ENCODE measurements at places on chromosomes 16 and 17.

GRCh38 chr17:34377078-34377823 is 14.2 kb upstream of the CCL1 start:
- no peak for DNase-seq

- no peak for DNase-seq
Observed at GRCh38 chr16:12788758-12789157, 14.9 kb downstream of the CPPED1 start.

GRCh38 chr17:29565643-29566472 is 979 bp downstream of the ABHD15 start:
- DNase-seq = no peak

DNA sequence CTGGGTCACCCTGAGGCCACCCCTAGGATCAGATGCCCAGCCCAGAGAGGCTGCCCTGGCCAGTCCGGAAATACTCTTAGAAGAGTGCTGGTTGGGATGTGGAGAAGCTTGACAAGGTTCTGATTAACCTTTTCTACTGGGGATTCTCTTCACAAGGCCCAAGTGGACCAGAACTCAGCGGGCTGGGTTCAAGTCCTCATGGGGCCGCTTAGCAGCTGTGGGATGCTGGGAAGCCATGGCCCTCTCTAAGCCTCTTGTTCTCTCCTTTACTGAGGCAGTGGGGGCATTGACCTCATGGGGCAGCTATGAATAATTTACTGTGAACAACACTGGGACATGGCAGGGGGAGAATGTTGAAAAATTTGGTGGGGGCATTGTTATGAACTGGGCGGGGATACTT is 92.8 kb downstream of the CYLD start:
- no peak for DNase-seq

DNA sequence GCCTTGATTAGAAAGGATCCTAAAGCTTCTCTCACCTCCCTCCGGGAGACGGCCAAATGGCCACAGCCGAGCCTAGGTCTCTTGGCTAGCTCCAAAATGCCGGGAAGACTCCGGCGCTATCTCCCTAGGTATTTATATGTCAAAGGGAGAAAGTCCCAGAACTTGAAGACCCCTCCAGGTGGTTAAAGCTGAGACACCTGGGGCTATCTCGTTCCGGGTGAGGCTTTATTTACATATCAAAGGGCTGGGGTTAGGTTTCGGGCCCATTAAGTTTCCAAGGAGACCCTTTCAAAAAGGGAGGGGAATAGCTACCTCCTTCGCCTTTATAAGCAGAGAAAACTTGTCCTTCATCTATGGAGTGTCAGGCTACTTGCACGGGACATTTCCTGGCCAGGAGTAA is 70.9 kb upstream of the KIFC3 start:
- DNase-seq = no peak

DNA sequence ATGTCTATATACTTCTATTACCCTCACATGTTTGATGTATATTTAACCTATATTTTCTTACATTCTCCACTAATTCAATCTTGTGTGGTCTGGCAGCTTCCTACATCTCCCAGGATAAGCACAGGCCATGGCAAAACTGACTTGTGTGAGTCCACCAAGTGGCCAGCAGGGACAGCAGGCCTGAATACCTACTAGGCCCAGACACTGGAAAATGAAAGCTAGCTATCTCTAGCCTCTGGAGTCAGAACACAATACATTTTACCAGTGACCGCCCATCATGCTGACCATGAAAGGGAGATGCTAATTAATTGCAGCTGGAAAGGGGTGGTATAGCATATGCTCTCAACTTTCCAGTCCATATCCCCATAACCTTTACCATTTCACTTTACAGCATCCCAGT is 132.3 kb downstream of the PCTP start:
- no peak for DNase-seq

GRCh38 chr17:62724398-62725146 is 83.5 kb downstream of the MARCHF10 start:
- peak; percentile 24 for DNase-seq

DNA sequence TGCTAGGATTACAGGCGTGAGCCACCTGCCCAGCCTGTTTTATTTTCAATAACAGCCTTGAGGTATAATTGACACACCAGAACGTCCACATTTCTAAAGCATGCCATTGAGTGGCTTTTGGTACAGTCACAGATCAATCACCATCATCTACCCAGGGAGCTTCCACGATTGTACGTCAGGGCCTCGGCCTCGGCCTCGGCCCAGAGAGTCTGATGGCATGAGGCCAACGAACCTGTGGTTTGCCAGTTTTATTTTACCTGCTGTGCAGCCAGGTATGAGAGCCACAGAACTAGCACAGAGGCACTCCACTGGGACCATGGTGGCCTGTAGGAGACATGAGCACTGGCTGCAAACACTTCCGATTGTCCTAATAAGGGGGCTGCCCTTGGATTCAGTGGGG is 8.3 kb downstream of the UBALD1 start:
- no peak for DNase-seq

DNA sequence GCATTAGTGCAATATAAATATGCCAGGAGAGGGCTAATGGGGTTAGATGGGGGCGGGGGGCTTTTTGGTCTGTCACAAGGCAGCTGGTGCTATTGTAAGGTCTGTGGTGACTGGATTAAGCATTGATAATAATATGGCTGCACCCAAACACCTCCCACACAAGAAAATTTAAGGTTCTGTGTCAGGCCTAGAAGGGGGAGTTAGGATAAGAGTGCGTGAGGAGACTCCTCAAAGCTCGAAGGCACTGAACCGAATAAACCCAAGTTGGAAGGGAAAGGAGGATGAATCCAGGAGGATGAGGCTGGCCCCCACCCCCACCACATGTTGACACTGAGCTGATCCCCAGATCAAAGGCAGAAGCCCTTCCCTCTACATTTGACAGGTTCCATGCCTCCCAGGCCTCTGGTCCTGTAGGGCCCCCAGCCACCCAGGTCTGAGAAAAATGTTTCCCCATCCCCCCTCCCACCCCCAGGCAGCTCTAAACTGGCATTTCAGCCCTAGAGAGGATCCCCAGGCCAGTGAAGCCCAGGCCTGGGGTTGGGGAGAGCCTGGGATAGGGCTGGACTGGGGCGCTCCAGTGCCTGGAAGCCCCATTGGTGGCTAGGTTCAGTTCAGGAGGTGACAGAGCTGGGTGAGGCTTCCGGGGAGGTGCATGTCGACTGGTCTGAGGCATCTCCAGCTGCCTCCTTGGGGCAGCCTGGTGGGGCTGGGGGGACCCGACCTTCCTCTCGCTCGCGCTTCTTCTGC is 1.7 kb downstream of the HOXB1 start:
- no peak for DNase-seq

- no peak for DNase-seq
Observed at GRCh38 chr16:86942151-86943051, 364.1 kb downstream of the FOXL1 start.

- DNase-seq = no peak
Observed at GRCh38 chr17:77085926-77086432, 54.8 kb upstream of the SEC14L1 start.

DNA sequence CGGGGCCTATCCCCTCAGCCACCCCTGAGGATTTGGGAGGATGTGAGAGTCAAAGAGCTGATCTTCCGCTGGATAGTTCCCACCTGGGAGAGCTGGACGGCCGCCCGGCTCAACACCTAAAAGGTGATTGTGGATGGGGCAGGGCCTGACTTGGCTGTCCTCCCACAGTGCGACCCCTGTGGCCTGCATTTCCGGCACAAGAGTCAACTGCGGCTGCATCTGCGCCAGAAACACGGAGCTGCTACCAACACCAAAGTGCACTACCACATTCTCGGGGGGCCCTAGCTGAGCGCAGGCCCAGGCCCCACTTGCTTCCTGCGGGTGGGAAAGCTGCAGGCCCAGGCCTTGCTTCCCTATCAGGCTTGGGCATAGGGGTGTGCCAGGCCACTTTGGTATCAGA is 4.5 kb downstream of the BCL6B start:
- no peak for DNase-seq

DNA sequence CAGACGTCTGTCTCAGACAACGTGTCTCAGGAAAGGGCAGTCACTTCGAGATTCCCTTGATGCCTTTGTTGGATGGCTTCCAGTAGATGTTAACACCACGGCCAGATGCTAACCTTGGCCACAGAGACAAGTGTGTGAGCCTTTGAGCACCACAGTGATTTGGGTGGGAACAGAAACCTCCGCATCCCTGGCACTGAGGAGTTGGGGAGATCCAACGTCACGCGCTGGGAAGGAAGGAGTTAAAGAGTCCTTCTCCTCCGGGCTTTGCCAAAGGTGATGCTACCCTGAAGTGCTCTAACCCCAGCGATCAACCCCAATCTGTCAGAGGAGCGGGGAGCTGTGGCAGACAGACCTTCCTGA is 3.0 kb upstream of the ABR start:
- peak; percentile 28 for DNase-seq

GRCh38 chr17:29652976-29653375 is 30.3 kb upstream of the CORO6 start:
- no peak for DNase-seq

DNA sequence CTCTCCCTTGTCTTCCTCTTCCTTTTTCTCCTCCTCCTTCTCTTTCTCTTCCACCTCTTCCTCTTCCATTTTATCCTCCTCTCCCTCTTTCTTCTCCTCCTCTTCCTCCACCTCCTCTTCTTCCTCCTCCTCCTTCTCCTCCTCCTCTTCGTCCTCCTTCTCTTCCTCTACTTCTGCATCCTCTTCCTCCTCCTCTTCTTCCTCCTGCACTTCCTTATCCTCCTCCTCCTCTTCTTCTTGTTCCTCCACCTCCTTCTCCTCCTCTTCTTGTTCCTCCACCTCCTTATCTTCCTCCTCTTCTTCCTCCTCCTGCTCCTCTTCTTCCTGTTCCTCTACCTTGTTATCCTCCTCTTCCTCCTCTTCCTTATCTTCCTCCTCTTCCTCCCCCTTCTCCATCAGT is 28.8 kb upstream of the GPR139 start:
- no peak for DNase-seq

DNA sequence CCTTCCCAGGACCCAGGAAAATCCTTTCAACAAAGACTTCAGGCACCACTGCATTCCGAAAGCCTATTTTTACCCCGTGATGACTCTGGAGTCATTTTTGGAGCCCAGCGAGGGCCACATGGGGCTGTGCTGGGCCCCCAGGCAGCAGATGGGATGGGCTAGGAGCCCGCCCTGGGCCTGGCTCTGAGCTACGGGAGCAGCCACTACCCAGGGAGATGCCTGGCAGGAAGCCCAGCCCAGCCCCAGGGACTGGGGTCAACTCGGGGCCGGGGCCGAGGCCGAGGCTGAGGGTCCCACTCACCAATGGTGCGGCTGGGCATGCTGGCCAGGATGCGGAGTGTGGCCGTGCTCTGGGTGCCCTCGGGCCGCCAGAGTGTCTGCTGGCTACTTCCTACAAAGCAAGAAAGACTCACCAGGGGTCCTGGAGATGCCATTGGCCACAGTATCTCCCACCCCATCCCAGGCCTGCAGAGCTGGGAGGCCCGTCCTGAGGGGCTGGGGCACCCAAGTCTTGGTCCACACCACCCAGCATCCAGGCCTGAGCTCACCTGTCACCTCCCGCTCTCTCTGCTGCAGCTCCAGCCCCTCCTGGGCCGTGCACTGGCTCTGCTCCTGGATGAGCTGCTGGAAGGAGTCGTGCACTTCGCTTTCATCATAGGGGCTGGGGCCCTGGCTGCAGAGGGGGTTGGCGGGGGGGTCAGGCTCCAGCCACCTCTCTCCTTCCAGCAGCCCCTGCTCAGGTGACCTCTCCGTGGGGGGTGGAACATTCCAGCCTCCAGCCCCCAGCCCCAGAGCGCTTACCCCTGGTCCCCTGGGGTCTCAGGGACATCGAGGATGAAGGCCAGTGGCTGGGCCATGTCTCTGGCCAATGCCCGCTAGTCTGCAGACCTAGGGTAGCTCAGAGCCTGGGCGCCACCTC is 2.3 kb downstream of the TMC6 start:
- no peak for DNase-seq

- DNase-seq = no peak
Observed at GRCh38 chr16:75590920-75591843, 25.0 kb downstream of the GABARAPL2 start.

GRCh38 chr17:7885367-7886226 is 3.0 kb upstream of the CHD3 start:
- DNase-seq = no peak

DNA sequence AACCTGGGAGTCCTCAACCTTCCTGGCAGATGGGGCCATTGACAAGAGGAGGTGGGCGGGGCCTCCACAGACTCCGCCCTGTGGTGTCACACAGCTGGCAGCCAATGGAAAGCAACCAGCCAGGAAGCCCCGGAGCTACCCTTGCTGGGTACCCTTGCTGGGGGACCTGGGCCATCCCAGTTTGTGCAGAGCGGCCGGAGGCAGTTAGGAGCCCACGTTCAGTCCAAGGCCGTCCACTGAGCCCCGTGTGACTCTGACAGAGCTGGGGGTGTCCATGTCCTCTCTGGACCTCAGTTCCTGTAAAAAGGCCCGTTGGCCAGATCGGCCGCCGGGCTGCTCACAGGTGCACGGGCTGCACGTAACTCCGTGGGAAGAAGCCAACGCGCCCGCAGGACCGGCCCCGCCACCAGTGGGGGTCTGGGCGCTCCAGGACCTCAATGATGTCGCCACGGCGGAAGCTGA is 17.1 kb upstream of the FAM83G start:
- DNase-seq = no peak

DNA sequence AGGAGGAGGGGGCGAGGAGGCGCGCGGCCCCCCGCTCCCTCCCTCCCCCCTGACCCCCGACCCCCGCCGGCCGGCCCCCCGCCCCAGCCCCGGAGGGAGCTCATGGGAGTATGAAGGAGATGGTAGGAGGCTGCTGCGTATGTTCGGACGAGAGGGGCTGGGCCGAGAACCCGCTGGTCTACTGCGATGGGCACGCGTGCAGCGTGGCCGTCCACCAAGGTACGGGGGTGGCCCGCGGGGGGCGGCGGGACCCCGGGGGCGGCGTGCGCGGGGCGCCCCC is 390 bp downstream of the MLLT6 start:
- no peak for DNase-seq

DNA sequence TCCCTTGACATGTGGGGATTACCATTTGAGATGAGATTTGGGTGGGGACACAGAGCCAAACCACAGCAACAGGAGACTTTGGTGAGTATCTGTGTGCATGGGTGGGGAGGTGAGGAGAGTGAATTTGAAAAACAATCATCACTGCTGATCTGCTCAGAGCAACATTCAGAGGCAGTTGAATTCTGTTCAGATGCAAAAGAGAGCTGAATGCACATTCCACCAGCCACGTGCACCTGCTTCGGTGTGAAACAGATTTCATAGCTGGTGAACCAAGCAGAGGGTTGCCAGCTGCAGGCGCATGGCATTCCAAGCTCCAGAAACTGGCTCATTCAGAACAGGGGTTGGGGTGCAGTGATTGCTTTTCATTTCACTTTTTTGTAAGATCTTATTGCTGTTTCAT is 233.1 kb upstream of the FOXF1 start:
- DNase-seq = no peak

DNA sequence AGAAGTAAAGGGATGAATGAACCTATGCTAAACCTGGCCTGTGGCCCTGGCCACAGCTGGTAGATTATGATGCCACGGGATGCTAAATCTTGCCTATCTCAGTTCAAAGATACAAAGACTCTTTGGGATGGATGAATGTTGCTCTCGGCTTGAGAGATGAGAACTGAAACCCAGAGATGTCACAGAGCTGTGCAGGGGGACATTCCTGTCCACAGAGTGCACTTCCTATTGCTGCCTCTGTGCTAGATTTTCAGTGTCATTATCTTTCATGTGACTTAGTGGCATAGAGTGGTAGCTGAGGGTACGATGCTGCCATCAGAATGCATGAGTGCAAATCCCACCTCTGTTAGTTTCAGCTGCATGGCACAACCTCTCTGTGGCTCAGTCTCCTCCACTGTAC is 2.3 kb upstream of the MT1M start:
- DNase-seq = no peak

- no peak for DNase-seq
Observed at GRCh38 chr16:48607056-48607825, 2.7 kb downstream of the N4BP1 start.

GRCh38 chr17:32142857-32143526 is 690 bp downstream of the RHOT1 start:
- DNase-seq = peak; percentile 30
